Thoracic aorta (tissue), 2 donors: ENCODE measurements at places on chromosomes 5 and 9. TPM values are rescaled to one million over a fixed set of nuclear protein-coding genes. Genes with fewer than 3 reads are reported as not detected.

RNF44 gene
- 11.1 TPM for total RNA-seq

SH2D3C gene
- total RNA-seq = 5.3 TPM

SUB1 gene
- total RNA-seq = 130 TPM

FLT4 gene
- 10.8 TPM for total RNA-seq

IL11RA gene
- total RNA-seq = 99.0 TPM

DCTN3 gene
- 70.4 TPM for total RNA-seq

DNA sequence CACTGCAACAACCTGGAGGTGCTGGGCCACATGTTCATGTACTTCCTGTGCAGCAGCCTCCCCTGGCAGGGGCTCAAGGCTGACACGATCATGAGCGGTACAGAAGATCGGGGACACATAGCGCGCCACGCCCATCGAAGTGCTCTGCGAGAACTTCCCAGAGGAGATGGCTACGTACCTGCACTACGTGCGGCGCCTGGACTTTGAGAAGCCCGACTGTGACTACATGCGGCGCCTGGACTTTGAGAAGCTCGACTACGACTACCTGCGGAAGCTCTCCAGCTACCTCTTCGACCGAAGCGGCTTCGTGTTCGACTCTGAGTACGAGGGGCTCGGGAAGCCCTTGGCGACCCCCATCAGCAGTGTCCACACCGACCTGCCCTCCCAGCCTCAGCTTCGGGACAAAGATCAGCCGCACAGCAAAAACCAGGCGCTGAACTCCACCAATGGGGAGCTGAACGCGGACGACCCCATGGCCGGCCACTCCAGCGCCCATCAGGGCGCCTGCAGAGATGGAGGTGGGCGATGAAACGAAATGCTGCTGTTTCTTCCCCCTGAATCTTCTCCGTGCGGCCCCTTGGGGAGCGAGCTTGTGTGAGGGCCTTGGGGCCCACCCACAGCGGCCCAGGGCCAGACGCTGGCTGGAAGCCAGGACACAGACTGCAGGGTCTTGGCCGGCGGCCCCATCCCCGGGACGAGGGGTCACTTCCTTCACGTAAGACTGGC, 56.5 kb downstream of the JAK2 start:
- H3K27ac ChIP-seq = no peak overlapping the region
- H3K4me1 ChIP-seq = peaks cover 26% of the 10 kb centered on the region
- no peak overlapping the region for H3K4me3 ChIP-seq
- no peak for DNase-seq
- peaks cover 30% of the 10 kb centered on the region for H3K36me3 ChIP-seq

DNA sequence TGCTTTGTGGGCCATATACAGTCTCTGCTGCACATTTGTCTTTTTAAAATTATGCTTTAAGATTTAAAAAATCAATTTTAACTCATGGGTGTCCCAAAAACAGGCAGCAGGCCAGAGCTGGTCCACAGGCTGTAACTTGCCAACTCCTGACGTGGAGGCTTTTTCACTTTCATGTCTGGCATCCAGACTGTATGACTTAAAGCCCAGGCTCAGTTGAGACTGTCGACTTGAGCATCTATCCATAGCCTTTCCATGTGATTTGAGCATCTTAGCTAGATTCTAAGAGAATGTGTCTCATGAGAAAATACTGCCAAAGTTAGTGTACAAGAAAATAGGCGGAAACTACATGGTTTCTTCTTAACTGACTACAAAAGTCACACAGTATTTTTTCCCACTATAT, 559.0 kb upstream of the TUSC1 start:
- no peak overlapping the region for H3K27ac ChIP-seq
- H3K4me3 ChIP-seq = no peak overlapping the region
- DNase-seq = no peak
- no peaks in the 10 kb centered on the region for H3K36me3 ChIP-seq

- no peak overlapping the region for H3K4me3 ChIP-seq
- H3K4me1 ChIP-seq = no peaks in the 10 kb centered on the region
- DNase-seq = no peak
Observed at GRCh38 chr5:103327893-103328292, 69.3 kb downstream of the MACIR start.

DNA sequence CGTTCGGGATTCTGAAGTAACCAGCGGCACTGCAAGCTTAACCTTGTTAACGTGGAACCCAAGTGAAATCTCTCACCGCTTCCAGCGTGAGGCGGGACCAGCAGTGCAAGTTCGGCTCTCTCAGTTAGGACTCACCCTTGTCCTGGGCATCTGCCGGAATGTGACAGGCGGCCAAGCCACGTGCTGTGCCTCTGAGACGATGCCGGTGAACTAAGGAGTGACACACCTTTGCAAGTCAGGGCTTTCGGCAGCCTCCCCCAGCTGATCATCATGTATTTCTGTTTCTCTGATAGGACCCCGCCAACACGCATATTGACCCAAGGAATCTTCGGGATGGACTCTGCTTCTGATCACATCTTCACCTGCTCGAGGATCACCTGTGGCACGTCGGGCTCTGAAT, 415.0 kb upstream of the IRX1 start:
- no peaks in the 10 kb centered on the region for H3K27me3 ChIP-seq
- no peaks in the 10 kb centered on the region for H3K4me1 ChIP-seq
- no peak for DNase-seq
- no peaks in the 10 kb centered on the region for H3K36me3 ChIP-seq
- H3K27ac ChIP-seq = no peak overlapping the region

DNA sequence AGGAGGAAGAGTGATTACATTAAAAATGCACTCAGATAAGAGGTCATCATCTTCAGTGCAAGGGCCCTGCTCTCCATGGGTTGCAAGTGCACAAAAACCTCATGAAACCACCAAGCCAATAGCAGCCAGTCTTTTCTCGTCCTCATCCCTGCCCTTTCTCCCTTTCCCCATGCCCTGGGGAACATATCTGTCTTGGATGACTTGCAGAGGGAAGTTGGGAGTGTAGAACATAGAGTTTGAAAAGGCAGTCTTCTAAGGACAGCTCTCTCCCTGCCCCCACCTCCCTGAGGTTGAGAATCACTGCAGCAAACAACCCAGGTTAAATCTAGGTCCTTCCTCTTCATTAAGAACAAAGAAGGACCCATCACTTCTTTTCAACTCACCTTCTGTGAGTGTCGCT, 22.0 kb downstream of the DDX31 start:
- H3K36me3 ChIP-seq = peaks cover 43% of the 10 kb centered on the region
- H3K4me3 ChIP-seq = no peak overlapping the region
- DNase-seq = no peak
- no peak overlapping the region for H3K27ac ChIP-seq
- no peaks in the 10 kb centered on the region for H3K4me1 ChIP-seq

- no peaks in the 10 kb centered on the region for H3K27me3 ChIP-seq
- no peak overlapping the region for H3K27ac ChIP-seq
- H3K4me1 ChIP-seq = no peaks in the 10 kb centered on the region
- no peak for DNase-seq
- no peaks in the 10 kb centered on the region for H3K36me3 ChIP-seq
Observed at GRCh38 chr5:124976086-124976485, 229.6 kb upstream of the ZNF608 start.

- peak overlapping the region; percentile 74 for H3K27ac ChIP-seq
- peaks cover 10% of the 10 kb centered on the region for H3K4me1 ChIP-seq
- no peaks in the 10 kb centered on the region for H3K27me3 ChIP-seq
- no peaks in the 10 kb centered on the region for H3K36me3 ChIP-seq
- H3K4me3 ChIP-seq = peak overlapping the region; percentile 92
- no peak for DNase-seq
Observed at GRCh38 chr9:125745682-125746016, 1.5 kb upstream of the PBX3 start.

- no peak overlapping the region for H3K4me3 ChIP-seq
- no peak for DNase-seq
- no peaks in the 10 kb centered on the region for H3K36me3 ChIP-seq
- H3K27me3 ChIP-seq = no peaks in the 10 kb centered on the region
- H3K4me1 ChIP-seq = peaks cover 4% of the 10 kb centered on the region
Observed at GRCh38 chr5:107700481-107700880, 29.7 kb upstream of the EFNA5 start.

DNA sequence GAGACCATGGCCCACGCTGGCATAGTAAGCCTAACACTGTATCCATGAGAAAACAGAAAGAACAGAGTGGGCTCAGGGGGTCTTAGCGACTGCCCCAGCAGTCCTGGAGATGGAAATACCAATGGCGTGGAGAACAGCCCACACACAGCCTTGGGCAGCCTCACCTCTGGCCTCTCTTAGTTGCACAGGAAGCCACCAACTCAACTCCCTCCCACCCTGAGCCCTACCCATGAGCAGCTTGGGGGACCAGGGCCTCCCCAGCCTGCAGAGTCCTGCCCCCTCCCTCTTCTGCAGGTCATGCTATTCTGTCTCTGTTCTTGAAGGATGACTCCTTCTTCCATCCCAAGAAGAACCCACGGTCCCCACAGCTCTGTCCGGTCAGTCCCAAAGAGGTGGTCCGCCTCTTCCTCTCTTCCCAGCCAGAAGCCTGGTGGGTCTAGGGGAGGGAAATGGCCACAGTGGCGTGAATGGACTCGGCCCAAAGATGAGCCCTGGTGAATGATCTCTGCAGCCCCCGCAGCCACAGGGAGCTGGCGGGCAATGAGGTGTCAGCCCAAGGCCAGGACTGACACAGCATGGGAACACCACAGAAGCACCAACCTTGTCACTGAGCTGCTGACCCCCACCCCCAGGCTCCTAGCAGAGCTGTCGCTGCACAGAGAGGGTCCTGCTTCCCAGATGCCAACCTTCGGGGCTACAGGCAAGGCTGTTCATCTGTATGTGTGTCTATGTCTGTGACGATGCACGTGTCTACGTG, 131.2 kb downstream of the ROR2 start:
- no peaks in the 10 kb centered on the region for H3K27me3 ChIP-seq
- H3K36me3 ChIP-seq = no peaks in the 10 kb centered on the region
- H3K4me3 ChIP-seq = no peak overlapping the region
- H3K27ac ChIP-seq = no peak overlapping the region

GRCh38 chr9:95433096-95433819, 83.5 kb downstream of the PTCH1 start:
- DNase-seq = no peak
- no peak overlapping the region for H3K27ac ChIP-seq
- no peak overlapping the region for H3K4me3 ChIP-seq
- H3K27me3 ChIP-seq = no peaks in the 10 kb centered on the region
- no peaks in the 10 kb centered on the region for H3K4me1 ChIP-seq

DNA sequence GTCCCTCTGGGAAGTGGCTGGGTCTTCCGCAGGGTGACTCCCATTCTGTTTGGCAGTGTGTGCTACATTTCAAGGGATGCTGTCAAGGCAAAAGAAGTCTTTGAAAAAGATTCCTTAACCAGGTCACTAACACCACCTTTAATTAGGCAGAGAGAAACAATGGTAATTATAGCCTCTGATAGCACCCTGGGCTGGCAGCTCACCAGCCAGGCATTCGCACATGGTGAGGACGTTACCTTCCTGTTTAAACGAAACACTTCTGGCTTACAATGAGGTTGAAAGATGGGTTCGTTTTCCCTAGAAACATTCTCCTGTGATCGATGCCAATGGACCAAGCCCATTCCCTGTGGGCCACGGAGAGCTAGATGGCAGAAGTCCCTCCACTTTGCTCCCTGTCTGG, 230.1 kb upstream of the PANK3 start:
- no peak overlapping the region for H3K27ac ChIP-seq
- no peak for DNase-seq
- H3K4me3 ChIP-seq = no peak overlapping the region
- H3K4me1 ChIP-seq = peaks cover 10% of the 10 kb centered on the region

DNA sequence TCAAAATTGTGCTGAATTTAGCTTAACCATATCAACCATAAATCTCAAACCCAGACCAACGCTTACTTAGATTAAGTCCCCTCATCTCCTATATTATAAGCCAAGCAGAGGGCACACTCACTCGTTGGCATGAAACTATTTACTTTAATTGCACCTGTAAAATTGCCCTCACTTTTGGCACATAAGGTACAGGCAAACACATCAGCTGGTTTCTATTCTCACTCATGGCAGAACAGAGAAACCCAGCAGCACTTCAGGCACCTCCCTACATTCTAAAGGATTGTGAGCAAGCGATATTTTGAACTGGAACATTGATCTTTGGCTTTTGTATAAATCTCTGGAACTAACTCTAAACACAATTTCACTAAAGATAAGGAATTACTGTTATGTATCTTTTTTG, 845.6 kb upstream of the CDH6 start:
- H3K27me3 ChIP-seq = no peaks in the 10 kb centered on the region
- no peaks in the 10 kb centered on the region for H3K36me3 ChIP-seq
- H3K4me1 ChIP-seq = no peaks in the 10 kb centered on the region

DNA sequence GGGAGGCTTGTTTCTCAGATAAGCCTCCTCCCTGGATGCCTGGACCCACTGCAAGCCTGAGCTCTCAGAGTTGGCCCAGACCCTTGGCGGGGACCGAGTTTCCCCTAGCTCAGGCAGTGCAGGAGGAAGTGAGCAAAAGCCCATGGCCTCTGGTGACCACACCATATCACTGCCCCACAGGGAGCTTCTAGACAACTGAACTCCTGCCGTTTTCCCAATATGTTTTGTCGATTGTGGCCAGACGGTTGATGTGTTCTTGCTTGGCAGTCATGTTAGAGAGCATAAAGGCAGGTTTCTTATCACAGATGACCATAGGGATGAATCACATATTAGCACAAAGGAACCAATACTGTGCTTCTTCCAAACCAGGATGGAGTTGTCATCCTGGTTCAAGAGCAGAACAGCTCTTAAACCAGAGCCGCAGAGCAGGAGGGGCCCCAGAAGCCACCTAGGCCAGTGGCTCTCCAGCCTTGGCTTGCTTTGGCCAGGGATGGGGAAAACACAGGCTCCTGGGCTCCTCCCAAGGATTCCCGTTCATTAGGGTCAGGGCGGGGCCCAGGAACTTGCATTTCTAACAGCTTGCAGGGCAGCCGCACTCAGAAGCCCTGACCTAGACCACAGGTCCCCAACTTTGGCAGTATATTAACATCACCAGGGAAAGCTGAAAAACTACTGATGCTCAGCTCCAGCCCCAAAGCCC, 113.1 kb upstream of the TBC1D2 start:
- no peak for DNase-seq
- H3K36me3 ChIP-seq = no peaks in the 10 kb centered on the region
- H3K4me1 ChIP-seq = no peaks in the 10 kb centered on the region
- no peaks in the 10 kb centered on the region for H3K27me3 ChIP-seq
- H3K4me3 ChIP-seq = no peak overlapping the region

DNA sequence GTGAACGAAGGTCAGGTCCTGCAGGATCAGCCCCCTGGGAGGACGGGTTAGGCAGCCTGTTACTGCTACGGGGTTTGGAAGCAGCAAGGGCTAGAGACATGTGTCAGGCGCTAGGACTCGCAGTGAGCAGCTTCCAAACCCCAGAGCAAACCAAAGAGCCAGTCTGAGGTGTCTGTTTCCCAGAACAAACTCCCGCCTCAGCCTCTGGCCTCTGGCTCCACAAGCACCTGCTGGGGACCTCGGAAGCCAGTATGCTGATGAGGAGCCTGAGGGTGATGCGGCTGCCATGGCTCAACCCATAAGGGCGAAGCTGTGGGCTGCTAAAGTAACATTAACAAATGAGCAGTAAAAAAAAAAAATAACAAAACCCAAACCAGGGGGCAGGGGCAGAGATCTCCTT, 35.0 kb downstream of the PRRT1B start:
- H3K36me3 ChIP-seq = peaks cover 75% of the 10 kb centered on the region
- no peaks in the 10 kb centered on the region for H3K27me3 ChIP-seq
- DNase-seq = no peak
- no peak overlapping the region for H3K4me3 ChIP-seq
